Stimulated activated CD4-positive, alpha-beta T cell treated with anti-CD3 and anti-CD28 coated beads, Interleukin-1b, Interleukin-23, amount 100 ng/mL, for 48 hours (primary cell): ENCODE measurements at places on chromosomes 1 and 21.

DNA sequence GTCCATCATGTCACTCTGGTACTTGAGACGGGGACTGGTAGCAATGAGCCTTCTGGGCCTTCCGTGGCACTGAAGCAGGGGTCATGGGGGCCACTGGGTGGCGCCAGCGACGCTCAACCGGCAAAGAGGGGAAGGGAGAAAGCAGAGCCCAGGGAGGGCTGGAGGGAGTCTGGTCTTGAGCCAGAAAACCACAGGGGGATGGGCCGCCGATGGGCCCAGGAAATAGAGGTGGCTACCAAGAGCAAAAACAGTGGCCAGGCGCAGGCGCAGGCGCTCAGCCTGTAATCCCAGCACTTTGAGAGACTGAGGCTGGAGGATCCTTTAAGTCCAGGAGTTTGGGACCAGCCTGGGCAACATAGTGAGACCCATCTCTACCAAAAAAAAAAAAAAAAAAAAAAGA lies 21.8 kb downstream of the EXOC8 start:
- DNase-seq = peak; percentile 52

DNA sequence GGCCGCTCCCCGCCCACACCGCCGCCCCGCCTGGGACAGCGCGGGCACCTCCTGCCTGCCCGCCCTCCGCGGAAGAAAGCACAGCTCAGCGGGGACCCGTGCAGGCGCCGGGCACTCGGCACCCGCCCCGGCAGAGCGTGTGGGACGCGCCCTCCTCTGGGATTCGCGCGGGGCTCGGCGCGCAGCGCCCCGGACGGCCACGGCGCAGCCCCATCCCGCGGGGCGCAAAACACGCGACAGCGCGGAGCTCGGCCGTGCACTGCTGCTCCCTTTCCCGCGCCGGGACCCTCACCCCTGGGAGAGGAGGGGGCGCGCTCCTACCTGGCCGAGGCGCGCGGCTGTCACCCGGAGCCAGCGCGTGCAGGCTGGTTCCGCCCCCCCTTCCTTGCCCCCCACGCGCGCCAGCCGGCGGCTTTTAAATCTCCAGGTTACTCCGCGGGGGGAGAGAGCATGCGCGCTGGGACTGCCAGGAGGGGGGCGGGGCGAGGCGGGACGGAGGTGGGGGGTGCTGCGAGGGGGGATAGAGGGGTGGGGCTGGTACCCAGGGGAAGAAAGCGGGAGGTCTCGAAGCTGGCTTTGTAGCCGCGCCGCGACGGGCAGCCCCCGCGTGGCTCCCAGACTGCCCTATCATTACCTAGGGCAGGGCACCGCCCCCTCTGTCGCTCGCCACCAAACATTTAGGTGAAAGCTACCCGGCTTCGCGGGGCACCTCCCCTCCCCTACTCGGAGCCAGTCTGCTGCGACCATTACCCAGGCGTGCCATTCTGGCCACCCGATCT lies at the start of gene SLC45A3:
TSS of gene SLC45A3 (minus strand) at position 437 of the 779 bp plus-strand sequence. CDS start 15,853 bp downstream, outside the sequence.
- peak; percentile 10 for DNase-seq

DNA sequence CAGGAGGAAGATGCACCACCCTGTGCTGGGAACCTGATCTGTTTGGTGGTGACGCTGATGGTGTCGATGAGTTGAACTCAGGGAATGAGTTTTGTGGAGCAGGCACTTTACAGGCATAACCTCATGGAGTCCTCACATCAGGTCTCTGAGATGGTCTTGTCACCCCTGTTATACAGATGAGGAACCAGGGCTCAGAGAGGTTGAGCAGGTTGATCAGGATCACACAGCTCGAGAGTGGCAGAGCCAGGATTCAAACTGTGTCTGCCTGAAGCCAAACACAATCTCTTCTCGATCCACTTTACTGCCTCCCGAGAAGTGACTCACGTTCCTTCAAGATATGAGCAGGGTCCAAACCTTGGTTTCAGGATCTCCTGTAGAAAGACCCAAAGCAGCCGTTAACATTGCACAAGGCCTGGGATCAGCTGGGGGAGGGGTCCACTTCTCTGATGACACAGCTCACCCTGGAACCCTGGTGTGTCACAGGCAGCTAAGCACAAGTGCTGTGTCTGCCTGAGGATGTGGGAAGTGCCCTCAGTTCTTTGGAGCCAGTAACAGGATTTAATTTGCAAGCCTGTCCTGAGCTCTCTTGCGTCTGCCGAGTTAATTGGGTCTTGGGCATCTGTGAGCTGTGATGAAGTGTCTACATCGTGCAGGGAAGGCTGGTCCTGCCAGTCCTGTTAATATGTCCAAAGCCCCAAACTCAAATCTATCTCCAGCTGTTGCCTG lies 65.4 kb upstream of the STUM start:
- DNase-seq = no peak

DNA sequence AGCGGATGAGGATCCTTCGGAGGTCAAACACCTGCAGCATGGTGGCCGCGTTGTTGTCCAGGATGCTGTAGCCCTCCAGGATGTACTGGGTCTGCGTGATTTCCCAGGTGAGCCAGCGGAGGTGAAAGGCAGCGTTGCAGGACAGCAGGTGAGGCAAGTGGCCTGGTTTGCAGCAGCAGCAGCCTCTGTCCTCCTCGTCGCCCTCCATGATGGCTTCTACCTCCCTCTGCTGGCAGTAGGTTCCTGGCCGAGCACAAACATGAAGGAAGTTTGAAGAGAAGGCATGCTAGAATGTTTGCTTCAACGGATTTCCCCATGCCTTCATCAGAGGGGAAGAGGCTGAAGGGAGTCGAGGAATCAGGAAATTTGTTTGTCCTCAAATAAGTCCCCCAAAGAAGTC lies 74.7 kb downstream of the NTPCR start:
- DNase-seq = no peak

- no peak for DNase-seq
Measured at GRCh38 chr1:183461350-183461749, 10.9 kb upstream of the SMG7 start.

GRCh38 chr1:14522926-14523241 lies 75.6 kb upstream of the KAZN start:
- no peak for DNase-seq

GRCh38 chr1:38073534-38074301 lies 27.1 kb upstream of the POU3F1 start:
- no peak for DNase-seq

DNA sequence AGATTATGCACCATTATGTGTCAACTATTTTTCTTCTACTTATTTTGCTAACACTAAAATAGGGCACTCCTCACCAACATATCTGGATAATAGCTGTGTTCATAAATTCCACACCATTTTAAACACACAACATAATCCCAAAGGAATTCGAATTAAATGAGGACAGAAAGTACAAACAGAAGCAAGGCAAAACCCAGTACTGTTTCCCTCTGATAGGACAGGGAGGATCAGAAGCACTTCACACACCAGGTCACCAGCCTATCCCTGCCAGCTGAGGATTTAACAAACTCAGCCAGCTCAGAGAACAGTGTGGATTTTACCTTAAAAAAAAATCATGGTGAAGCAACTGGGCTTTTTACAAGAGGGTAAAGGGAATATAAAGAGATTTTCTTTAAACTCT lies 20.0 kb downstream of the CRYZ start:
- no peak for DNase-seq

GRCh38 chr1:87989346-87989745 lies 660.7 kb downstream of the LMO4 start:
- no peak for DNase-seq
